ENCODE measurements at places on chromosomes 6 and 20. TPM values are rescaled to one million over a fixed set of nuclear protein-coding genes. Genes with fewer than 3 reads are reported as not detected.

SRSF6 gene
- total RNA-seq = 205 TPM

HSPA1L gene
- total RNA-seq = 4.2 TPM

HLA-DOA gene
- total RNA-seq = 1.7 TPM

OR2H2 gene
- not detected for total RNA-seq

UNC93A gene
- not detected for total RNA-seq

AGPAT1 gene
- total RNA-seq = 138 TPM

TRIM15 gene
- 13.5 TPM for total RNA-seq

SNAI1 gene
- total RNA-seq = 0.81 TPM

PRPH2 gene
- not detected for total RNA-seq

FAM229B gene
- 13.0 TPM for total RNA-seq

GPX5 gene
- not detected for total RNA-seq

KCNK17 gene
- not detected for total RNA-seq

EEF1A2 gene
- total RNA-seq = 359 TPM

- no peak for DNase-seq
Observed at GRCh38 chr20:3237011-3237957, 1.7 kb downstream of the SLC4A11 start.

- no peak for DNase-seq
Observed at GRCh38 chr20:38278763-38279162, 18.2 kb upstream of the KIAA1755 start.

GRCh38 chr6:71324194-71324785 lies 35.7 kb downstream of the OGFRL1 start:
- no peak for DNase-seq

GRCh38 chr20:63651942-63652191 lies 1.4 kb downstream of the STMN3 start:
- no peak for DNase-seq

DNA sequence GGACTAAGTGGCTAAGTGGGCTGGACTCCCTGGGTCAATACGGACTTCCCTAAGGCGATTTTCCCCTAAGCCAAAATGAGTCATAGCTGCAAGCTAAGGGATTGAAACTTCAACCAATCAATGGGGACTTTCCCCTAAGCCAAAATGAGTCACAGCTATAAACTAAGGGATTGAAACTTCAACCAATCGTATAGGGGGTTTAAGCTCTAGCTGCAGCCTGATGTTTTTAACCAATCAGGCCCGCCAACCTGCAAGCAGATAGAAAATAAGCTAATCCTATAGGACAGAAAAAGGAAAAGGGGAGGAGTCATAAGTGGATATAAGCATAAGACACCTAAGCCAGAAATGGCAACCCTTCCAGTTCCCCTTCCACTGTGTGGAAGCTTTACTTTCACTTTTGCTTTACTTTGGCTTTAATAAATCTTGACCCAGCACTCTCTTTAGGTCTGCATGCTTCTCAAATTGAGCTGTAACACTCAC lies 655.0 kb upstream of the HS3ST5 start:
- DNase-seq = no peak

GRCh38 chr6:159640322-159640721 lies 52.7 kb downstream of the SOD2 start:
- DNase-seq = no peak

- no peak for DNase-seq
Observed at GRCh38 chr6:166477647-166478365, 95.1 kb upstream of the MPC1 start.

- DNase-seq = peak; percentile 59
Observed at GRCh38 chr6:17589406-17590096, 10.6 kb upstream of the FAM8A1 start.

GRCh38 chr6:109261811-109262210 lies 120.5 kb downstream of the CD164 start:
- DNase-seq = no peak

GRCh38 chr20:63232235-63233060 lies 3.3 kb upstream of the BIRC7 start:
- DNase-seq = peak; percentile 67

DNA sequence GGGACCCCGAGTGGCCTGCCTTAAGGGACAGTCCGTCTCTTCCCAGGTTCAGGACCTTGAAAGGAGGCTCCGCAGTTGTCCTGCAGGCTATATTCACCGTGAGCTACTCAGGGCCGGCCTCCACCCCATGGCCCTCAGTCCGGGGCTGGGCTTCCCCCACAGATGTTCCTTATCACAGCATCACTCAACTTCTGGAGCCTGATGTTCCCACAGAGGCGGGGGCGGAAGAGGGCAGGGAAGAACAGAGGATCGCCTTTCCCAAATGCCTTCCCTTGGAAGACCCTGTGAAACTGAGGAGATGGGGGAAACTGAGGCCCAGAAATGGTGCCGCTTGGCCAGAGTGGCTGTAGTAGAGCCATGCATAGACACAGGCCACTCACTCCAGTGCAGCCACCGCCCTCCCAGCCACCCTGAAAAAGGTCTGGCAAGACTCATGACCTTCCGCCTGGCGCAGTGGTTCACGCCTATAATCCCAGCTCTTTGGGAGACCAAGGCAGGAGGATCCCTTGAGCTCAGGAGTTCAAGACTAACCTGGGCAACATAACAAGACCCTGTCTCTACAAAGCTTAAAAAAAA lies 4.3 kb upstream of the COX4I2 start:
- DNase-seq = no peak

DNA sequence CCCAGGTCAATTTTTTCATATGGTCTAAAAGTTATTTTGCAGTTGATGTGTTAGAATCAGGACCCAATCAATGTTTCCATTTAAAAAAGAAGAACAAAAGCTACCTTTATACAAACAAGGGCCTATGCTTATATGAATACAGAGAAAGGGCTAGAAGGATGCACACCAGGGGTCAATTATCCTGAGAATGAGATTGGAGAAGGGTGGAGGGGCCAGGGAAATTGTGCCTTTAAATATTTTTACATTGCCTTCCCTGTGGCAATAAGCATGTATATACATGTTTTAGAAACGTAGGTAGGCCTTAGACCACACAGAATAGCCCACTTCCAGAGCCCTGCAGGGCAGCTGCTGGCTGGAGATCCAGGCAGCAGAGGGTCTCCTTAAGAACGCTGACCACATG lies 12.7 kb downstream of the EXOC2 start:
- no peak for DNase-seq

DNA sequence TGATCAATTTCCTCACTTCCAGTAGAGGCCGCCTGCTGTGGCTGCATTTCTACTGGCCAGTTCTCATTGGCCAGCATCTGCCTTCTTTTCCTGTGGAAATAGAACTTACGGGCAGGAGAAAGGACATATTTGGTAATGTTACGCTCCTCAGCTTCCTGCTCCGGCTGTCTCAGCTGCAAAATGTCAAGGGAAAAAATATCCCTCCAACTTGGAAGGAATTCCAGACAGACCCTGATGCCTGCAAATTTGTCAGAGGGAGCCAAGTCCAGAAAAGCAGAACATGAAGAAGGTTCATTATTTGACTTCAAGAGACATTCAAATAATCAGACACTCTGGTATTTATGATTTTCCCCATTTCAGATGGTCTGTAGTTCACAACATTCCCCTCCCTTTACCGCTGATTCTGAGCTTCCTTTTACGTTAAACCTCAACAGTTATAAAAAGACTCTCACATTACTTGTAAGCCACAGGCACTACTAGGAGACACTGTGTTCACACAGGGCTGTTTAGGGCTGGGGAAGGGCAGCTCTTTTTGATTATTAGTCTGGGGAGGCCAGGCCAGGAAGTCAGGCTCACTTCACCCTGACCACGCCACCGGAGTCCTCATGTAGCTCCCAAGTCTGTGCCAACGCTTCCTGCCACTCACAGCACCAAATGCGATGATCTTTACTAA lies 179.6 kb upstream of the CCN2 start:
- no peak for DNase-seq

GRCh38 chr6:107448776-107449175 lies 10.6 kb downstream of the PDSS2 start:
- DNase-seq = no peak

DNA sequence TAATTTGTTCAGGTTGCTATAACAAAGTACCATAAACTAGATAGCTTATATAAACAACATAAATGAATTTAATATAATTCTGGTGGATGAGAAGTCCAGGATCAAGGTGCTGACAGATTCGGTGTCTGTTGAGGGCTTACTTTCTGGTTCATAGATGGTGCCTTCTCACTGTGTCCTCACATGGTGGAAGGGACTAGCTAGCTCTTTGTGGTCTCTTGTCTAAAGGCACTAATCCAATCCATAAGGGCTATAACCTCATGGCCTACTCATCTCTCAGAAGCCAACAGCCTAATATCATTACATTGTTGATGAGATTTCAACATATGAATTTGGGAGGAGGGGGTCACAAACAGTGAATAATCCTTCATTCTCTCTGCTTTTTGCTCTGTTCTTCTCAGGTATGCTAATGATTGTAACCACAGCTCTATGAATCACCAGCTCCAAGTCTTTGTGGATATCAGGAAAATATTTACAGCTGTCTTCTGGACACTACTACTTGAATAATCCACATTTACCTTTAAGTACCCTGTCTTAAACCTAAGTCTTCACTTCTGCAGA lies 122.3 kb downstream of the NKAIN2 start:
- no peak for DNase-seq

- DNase-seq = no peak
Observed at GRCh38 chr6:167094436-167094819, 28.5 kb upstream of the CCR6 start.

DNA sequence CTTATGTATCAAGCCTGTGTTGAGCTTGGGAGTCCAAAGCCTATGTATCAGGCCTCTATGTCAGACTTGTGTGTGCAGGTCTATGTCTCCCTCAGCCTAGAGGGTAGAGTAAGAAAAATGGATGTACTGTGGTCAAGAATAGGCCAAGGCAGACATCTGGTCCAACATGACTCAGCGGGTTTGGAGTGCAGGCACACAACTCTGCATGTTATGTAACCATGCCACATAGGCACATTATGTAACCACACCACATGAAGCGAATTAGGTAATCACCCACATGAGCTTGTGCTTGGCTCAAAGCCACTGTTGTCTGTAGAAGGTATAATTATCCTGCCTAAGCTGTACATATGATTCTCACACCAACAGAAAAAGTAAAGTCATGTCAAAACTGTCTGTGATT lies 1190.5 kb upstream of the EYS start:
- DNase-seq = no peak

GRCh38 chr6:112298816-112299281 lies 44.5 kb upstream of the LAMA4 start:
- peak; percentile 38 for DNase-seq

- DNase-seq = no peak
Observed at GRCh38 chr20:22575087-22575721, 9.2 kb downstream of the FOXA2 start.

GRCh38 chr6:12275107-12275506 lies 15.1 kb upstream of the EDN1 start:
- no peak for DNase-seq

DNA sequence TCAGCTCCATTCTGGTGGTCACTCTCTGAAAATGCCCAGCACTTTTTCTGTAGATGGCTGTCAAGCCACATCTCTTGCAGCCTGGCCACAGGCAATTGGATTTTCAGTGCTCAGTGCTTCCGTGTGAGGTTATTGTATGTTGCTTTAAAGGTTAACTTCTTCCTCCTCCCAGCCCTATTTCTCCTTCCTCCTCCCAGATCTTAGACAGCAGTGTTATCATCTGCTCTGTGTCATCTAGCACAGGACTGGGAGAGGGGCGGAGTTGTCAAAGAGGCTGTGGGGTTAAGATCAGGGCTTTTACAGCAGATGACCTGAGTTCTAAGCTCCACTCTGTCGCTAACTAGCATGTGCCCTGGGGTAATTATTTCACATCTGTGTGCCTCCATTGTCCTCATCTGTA lies 129.0 kb downstream of the PHACTR3 start:
- DNase-seq = no peak

DNA sequence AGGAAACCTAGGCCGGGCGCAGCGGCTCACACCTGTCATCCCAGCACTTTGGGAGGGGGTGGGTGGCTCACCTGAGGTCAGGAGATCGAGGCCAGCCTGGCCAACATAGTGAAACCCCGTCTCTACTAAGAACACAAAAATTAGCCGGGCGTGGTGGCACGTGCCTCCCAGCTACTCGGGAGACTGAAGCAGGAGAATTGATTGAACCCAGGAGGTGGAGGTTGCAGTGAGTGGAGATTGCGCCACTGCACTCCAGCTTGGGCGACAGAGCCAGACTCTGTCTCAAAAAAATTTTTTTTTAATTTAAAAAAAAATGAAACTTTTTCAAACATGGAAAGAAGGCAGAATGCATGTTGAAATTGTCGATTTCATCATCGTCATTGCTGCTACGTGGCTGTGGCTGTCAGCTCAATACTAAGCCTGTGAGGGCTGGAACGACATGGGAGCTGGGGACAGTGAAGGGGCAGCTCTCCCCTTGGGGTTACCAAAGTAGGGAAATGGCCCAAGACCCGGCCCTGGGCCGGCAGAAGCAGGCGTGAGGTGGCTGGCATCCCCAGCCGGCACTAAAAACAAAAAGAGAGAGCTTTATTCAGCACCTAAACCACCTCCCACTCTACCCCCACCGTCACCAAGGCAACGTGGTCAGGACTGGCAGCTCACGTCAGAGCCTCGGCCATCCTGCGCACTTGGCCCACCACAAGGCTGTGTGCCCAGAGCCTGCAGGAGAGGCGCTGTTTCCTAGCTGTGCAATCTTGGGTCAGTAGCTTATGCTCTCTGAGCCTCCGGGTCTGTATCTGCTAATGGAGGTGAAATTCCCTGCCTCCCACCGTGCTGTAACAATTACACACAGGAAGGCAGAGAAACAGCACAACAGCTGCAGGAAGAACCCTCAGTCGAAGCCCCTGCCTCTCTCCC lies 30.8 kb downstream of the AGPAT4 start:
- no peak for DNase-seq

DNA sequence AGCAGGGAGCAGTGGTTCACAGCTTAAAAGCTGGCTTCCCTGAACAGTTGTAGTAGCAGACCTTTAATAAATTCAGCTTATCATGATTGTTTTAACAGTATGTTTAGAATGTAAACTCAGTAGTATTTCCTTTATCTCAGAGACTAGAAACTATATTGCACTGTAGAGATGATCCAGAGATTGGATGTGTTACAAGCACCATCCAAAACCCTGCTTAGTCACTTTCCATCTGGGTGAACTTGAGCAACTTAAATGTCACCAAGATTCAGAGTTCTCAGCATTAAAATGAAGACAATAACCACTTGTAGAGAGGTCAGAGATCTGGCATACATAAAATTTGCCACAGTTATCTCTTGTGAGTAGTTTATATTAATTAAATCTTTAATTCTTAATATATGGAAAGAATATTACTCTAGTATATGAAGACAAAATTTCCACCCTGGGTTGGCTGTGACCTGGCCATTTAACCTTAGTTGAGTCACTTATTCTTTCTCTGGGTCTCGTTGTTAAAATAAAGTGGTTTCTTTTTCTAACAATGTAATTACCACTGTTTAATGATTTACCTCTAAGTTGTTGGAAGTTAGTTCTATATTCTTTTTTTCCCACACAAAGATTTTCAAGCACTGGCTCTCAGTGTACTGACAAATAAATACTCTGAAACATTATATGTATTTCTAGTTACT lies 239.2 kb upstream of the FKBP1C start:
- DNase-seq = no peak

- DNase-seq = no peak
Observed at GRCh38 chr6:116010386-116010785, 50.3 kb downstream of the FRK start.

- DNase-seq = no peak
Observed at GRCh38 chr6:105191351-105191750, 11.5 kb upstream of the POPDC3 start.

GRCh38 chr6:11921017-11921438 lies 91.1 kb upstream of the HIVEP1 start:
- DNase-seq = peak; percentile 12

GRCh38 chr6:97437087-97437486 lies 154.1 kb upstream of the MMS22L start:
- no peak for DNase-seq

Measured in Calu3 (cell line).